ENCODE measurements at places on chromosomes 7 and 10.

- no peak for DNase-seq
These were observed 228.9 kb upstream of the ETV1 start for GRCh38 chr7:14218338-14218737.

GRCh38 chr7:70696201-70696754 lies 435.7 kb upstream of the GALNT17 start:
- DNase-seq, result no peak

DNA sequence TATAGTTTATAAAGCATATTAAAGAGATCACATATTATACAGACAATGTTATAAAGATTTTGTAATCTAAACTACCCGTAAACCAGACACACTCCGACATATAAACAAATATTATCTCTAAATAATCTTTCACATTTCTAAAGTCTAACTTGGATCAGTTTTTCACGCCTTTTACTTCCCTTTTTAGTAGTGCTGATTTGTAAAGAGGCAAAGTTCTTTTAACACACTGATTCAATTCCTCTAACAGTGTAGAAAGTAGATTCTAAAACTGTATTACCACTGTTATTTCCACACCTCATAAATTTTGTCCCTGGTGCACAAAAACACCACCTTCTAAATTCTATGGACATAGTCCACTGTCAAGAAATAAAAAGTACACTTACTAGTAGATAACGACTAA lies 230.9 kb downstream of the DOCK4 start:
- DNase-seq, result no peak

DNA sequence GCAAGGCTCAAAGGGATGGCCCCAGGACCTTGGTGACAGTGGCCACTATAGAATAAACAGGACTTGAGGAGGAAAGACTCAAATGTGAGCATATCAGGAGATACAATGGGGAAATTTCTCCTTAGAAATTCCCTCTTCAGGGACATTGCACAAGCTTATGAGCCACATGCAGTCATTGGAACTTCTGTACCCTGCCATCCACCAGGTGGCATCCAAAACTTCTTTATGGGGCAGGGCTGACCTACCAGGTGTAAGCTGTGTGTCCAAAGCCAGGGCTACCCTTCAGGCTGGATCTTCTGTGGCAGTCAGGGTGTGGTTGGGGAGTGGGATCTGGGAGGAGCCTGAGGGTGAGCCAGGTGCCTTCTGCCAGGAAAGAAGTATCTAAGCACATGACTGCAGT lies 36.6 kb upstream of the LRRC18 start:
- no peak for DNase-seq

DNA sequence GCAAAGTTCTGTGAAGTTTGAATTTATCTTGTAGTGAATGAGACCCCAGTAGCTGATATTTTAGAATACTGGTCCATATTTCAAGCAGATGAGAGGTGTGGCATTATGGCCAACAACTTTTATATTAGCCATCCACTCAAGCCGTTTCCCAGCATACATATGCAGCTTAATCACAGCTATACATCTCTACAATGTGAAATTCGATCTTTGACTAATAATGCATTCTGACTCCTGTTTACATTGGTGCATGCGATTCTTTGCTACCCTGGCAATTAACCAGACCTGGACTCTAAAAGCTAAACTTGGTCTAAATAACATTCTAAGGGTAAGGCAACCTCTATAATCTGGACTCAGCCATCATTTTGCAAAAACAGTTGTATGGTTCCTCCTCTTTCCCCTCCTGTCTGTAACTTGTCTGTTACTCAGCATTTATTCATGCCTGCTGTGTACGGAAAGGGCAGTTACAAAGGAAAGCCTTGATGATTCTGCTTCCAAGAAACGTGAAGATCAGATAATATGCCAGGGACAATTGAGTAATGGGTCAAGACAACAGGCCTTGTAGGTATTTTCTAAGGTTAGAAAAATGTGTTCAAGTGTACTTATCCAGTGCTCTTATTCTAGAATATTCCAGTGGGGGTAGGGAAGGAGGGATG lies 50.6 kb downstream of the PNLIPRP2 start:
- no peak for DNase-seq

- DNase-seq, result no peak
These were observed 16.5 kb upstream of the TPST1 start for GRCh38 chr7:66188645-66189044.

GRCh38 chr7:48667407-48667806 lies 256.9 kb upstream of the CDC14C start:
- DNase-seq, result no peak
